G401 (cell line): ENCODE measurements at places on chromosomes 7 and 10. TPM values are rescaled to one million over a fixed set of nuclear protein-coding genes. Genes with fewer than 3 reads are reported as not detected.

The NKX1-2 gene
- 0.06 and 0.68 TPM in 2 replicates for total RNA-seq

The TBX20 gene
- total RNA-seq: not detected in 2 replicates

The SLIT1 gene
- total RNA-seq: 0.06 and 0.20 TPM in 2 replicates

The WAC gene
- total RNA-seq: 33.5 and 56.5 TPM in 2 replicates

- DNase-seq: no peak
Measured at GRCh38 chr10:71347587-71348395, 28.7 kb downstream of the SLC29A3 start.

DNA sequence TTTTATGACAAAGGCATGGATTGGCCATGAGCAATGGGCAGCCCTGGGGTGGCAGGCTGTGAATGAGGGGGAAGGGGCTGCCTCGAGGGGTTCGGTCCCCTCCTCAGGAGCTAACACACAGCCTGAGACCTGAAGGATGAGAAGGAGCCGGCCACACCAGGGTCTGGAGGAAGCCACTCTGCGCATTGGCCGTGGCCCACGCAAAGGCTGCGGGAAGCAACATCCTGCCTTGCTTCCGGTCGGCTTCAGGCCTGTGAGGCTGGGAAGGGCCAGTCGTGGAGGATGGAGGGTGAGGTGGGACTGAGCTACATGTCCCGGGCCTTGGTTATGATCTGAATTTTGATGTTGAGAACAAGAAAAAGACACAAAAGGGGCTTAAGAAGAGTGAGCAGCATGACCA, 49.4 kb downstream of the RGS10 start:
- DNase-seq: no peak

DNA sequence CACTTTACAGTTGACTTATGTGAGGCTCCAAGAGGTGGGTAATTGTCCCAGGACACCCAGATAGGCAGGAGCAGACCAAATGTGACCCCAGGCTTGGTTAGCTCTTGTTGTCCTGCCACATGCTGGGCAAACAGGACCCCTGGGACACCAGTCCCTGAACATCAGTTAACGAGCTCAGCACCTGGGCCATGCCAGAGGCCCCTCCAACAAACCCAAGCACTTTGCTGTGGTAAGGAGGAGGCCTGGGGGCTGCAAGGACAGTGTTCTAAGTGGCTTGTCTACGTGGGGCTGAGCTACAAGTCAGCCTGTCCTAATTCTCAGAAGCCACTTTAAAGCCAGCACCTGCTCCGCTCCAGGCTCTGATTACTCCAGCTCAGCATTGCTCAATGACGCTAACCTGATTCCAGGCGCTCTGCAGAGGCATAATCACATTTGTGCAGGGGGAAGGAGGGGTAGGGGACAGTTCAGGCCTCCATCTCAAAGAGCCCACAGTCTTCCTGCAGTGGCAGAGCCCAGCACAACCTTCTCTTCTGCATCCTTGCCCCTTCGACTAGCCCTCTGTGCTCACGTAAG, 57.2 kb downstream of the DDC start:
- no peak for DNase-seq

GRCh38 chr10:116257785-116258184, 15.2 kb downstream of the GFRA1 start:
- DNase-seq: no peak

- DNase-seq: no peak
Measured at GRCh38 chr7:81870608-81871007, 100.8 kb upstream of the HGF start.

DNA sequence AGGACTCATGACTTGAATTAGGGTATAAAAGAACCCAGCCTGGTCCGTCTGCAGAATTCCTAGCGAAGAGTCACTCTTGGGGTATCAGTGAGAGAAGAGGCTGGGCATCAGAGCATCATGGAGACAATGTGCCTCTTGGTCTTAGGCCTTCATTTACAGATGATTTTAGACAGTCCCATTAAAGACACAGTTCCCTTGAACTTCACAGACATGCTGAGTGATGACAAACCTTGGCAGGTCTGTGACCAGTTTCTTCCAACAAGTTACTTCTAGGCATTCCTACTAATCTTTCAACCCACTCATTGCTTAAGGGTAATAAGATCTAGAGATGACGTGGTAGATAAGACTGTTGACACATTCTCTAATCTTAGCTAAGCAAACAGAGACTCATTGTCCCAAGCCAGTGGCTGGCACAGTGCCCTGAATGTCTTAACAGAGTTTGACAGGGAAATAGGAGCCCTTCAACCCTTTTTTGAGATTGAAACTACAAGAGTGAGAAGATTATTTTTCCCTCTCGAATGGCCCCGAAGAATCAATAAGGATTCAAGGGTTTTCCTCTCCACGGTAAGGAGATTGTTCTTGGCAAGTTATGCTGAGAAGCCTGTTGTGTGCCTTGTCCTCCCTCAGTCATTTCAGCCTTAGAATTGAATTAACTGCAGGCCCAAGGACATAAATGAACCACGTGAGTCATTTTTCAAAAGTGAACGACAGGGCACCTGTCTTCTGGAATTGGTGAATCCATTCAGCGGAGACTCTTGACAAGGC, 281.1 kb downstream of the CCDC3 start:
- DNase-seq: no peak

DNA sequence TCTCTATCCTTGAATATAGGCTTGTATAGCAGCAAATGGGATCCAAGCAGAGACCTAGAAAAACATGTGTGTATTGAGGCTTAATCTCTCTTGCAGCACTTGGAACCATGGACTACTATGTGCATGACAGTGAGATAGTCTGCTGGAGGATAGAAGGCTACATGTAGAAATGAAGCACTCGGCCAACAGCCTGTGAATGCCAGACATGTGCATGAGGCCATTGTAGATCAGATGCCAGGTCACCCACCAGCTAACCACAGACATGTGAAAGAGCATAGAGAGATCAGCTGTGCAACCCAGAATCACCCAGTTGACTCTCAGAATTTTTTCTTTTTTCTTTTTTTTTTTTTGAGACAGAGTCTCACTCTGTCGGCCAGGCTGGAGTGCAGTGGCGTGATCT, 90.9 kb downstream of the NT5C2 start:
- no peak for DNase-seq

GRCh38 chr10:35487336-35488034, 117.7 kb upstream of the GJD4 start:
- DNase-seq: no peak

DNA sequence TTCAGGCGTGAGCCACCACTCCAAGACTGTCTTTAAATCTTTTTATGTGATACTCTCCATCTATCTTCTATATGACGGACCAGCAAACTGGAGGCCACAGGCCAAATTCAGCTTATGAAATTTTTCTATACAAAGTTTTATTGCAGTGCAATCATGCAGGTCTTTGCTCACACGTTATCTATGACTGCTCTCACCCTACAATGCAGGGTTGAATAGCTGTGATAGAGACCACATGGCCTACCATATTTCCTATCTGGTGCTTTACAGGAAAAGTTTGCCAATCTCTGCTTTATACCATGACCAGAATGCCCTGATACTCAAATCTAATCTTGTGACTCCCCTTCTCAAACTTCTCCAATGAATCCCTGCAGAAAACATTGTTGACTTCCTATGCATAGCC, 89.5 kb upstream of the ACBD5 start:
- DNase-seq: no peak
